ENCODE measurements at places on chromosomes 4 and X.

GRCh38 chr4:78031417-78031950 is 25.6 kb upstream of the FRAS1 start:
- DNase-seq: no peak

DNA sequence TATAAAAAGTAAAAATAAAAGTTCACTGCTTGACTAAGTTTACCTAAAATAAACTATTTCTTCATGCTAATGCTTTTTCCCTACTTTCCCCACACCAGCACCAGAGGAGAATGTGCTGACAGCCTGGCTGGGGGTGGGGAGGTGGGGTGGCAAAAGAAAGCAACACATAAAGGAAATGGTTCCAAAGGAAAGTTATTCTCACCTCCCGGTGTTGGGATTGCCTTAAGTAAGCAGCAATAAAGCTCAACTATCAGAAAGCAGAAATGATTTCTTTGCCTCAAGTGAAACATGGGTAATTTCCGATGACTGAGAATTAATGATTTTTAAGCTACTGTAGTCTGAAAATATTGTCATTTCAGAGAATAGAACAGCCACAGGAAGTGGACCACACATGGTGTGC is 84.5 kb upstream of the DKK2 start:
- peak; percentile 11 for DNase-seq

- DNase-seq: no peak
These were observed 58.8 kb upstream of the ENPEP start for GRCh38 chr4:110417136-110417535.

GRCh38 chrX:103831803-103832544 is at the start of gene RAB9B:
Gene RAB9B (minus strand): TSS chrX:103832257. CDS start chrX:103825784, 6,473 bp downstream.
- peak; percentile 77 for DNase-seq

GRCh38 chr4:97152149-97152548 is 991.1 kb downstream of the STPG2 start:
- no peak for DNase-seq

DNA sequence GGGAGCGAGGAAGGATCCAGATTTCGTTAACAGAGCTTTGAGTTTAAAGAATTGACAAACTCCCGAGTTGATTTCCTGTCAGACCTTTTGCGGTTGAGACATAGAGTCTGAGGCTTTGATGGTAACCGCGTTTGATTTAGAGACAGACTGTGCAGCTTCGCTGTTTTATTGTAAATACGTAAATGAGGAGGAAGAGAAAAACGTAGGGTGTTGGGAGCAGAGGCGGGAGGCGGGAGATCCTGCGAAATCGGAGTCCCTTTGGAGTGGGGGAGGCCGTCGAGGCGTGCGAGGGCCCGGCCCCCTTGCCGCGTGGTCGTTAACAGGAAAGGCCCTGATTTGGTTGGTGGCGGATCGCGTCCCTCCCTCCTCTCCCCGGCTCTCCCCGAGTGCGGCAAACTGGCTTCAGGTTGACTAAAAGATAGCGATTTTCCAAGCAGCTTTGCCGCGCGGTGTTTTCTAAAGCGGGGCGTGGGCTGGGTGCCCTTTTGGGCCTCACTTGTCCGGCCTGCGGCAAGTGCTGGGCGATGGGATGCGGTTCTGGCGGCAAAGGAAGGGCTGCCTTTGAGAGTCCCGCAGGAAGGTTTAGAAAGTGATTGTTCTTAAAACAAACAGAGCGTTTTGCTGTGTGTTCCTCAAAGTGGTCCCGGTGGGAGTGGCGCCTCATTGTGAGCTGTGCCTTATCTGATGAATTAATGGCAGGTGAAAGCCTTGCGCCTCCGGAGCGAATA is 857 bp downstream of the SCML1 start:
- peak; percentile 48 for DNase-seq

DNA sequence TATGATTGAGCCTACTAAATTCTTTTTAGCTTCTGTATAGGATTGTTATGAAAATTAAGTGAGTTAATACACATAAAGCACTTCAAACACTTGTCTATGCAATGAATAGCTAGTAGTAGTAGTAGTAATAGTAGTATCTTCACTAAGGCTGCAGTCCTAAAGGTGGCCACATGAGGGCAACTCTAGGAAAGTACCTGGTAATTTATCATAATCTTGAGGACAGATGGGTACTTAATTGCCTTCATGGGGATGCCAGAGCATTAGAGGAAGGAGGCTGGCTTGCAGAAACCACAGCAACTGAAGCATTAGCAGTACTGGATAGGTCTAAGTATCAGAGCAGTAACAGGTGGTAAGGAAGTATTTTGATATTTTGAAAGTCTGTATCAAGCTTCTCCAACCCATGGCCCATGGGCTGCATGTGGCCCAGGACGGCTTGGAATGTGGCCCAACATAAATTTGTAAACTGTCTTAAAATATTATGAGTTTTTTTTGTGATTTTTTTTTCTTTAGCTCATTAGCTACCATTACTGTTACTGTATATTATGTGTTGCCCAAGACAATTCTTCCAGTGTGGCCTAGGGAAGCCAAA is 17.3 kb downstream of the NIPAL1 start:
- peak; percentile 17 for DNase-seq

- peak; percentile 33 for DNase-seq
These were observed 32.2 kb upstream of the CCSER1 start for GRCh38 chr4:90095000-90095399.

GRCh38 chr4:104345598-104346242 is 149.0 kb downstream of the CXXC4 start:
- no peak for DNase-seq

GRCh38 chrX:153769865-153770600 is 6.0 kb downstream of the PLXNB3 start:
- no peak for DNase-seq

DNA sequence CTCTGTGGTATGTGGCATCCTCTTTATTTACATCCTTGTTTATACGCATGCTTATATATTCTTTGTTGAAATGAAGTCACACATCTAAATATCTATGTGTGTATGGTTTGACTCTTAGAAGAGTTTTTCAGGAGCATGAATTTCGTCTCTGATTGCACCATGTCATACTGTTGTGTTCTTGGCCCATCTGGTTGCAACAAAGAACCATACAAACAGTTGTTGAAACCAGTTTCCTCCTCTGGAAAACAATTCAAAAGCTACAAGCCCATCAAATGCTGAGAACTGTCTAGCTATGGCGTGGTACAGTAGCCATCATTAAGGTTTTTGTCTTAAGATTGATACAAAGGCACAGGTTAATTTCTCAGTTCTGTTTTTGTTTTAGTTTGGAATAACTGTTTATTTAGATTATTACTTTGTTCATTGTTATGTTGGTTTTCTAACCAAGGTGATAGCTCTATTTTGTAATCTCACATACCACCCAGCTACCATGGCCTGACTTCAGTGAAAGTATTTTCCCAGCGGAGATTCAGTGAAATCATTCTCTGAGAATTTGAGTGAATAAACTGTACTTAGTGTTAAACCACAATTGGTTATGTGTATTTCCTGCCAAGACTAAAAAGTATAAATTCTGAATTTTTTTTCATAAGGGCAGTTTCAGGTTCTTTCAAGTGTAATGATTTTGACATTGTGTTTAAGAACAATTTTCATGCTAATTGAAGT is 91.0 kb downstream of the ARHGAP24 start:
- no peak for DNase-seq

DNA sequence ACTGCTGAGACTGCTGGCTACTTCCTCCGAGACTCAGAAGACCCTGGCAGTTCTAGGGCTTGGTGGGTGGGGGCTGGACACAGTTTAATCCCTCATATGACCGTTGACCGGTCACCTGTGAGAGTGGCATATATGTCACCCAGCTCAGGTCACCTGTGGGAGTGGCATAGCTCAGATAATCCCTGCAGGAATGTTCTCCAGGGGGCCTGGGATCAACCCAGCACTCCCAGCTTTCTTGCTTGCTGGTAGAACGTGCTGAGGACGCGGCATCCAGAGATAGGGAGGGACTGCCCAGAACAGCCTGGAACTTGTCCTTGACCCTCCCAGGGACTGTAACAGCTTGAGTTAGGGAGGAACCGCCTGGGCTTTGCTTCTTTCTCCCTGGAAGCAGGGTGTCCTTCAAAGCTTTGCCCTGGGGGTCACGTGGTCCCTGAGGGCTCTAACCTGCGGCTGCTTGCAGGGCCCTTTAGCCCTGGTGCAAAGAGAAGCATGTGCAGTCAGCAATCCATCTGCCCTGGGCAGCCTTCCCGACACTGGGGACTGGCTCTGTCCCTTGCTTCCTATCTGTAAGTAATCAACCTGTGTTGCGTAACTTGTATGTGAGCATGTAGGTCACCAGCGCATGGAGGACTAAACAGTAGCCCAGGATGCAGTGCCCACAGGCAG is 55.3 kb downstream of the ZFYVE28 start:
- no peak for DNase-seq

DNA sequence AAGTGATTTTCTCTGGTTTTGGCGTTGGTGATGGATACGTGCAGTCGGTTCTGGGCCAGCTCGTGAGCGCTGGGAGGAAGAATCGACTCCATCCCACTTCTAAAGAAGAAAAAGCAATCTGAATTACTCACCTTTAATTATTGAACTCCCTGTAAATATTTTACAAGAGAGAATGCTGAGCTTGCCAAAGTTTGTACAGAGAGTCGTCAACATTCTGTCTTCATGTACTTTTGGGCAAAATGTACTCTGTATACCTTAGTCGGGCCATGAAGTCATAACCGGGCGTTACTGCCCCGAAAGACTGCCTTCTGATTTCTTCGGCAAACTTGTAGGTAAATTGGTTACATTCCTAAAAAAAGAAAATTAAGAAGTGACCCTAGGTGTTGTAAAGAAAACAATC is 5.5 kb downstream of the PNPLA4 start:
- no peak for DNase-seq

GRCh38 chr4:33381816-33382215 is 2661.6 kb downstream of the PCDH7 start:
- DNase-seq: no peak

GRCh38 chr4:145814246-145814645 is 124.4 kb downstream of the ZNF827 start:
- no peak for DNase-seq

DNA sequence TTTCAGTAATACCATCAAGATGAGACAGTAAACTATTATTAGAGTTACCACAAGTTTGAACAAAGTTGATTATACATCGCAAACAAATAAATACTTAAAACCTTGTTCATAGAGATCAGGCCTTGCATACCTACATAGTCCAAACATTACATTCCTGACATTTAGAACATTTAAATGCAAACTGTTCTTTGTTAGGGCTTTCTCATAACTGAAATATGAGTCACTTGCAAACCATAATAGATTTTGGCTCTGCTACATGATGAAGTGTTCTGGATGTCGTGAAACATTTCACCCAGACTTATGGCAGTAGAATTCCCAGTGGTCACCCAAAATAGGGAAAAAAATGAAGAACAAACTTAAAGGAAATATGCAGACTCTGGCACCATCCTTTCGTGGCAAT is 75.0 kb downstream of the FAT4 start:
- no peak for DNase-seq

DNA sequence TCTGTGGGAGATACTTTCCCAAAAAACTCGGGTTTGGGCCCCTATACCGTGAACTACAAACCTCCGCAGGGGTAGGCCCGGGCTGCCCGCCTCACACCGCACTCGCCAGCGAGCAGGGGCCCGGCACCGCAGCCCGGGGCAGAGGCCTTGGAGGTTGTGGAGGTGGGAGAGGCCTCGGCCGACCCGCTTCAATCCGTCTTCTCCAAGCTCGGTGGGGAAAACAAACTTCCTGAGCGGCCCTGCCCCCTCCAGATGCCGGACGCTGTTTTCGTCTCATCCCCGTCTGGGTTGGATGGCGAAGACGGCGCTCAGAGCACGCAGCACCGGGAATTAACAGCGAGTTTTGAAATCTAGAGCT is 442 bp upstream of the MCUB start:
- no peak for DNase-seq

DNA sequence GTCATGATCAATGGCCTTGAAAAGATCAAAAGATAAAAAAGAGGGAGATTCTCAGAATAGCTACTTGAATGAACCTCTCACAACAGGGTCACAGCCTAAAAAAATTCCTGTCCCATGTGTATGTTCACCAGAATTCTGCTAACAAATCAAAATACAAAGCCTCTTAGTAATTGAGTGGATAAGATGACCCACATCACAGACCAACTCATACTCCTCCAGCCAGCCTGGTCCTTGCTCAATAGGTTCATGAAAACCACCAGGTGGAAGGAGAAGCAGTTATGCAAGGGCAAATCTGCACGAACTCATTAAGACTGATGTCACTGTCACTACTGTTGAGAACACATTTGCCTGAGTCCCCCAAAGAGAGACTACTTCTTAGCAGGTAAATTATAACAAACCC is 21.5 kb downstream of the WDFY3 start:
- DNase-seq: no peak

- DNase-seq: no peak
These were observed 115.3 kb upstream of the ARX start for GRCh38 chrX:25131055-25131454.

- no peak for DNase-seq
These were observed 442.9 kb upstream of the CTSO start for GRCh38 chr4:156396534-156396933.

DNA sequence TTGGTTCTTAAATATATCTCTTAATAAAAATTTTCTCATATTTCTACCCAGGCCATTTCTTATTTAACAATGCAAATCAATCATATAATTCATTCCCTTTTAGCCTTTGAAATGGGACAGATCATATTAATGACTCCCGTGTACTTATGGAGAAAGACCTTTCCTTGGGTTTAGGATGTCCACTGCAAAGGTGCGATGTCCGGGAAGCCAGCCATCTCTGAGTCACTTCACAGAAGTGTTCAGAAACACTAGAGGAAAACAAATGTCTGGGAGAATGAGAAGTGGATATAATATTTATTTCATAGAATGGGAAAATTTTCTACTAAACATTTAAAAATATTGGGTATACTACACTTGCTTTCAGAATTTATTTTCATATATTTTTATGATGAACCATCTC is 15.3 kb downstream of the INTU start:
- no peak for DNase-seq

DNA sequence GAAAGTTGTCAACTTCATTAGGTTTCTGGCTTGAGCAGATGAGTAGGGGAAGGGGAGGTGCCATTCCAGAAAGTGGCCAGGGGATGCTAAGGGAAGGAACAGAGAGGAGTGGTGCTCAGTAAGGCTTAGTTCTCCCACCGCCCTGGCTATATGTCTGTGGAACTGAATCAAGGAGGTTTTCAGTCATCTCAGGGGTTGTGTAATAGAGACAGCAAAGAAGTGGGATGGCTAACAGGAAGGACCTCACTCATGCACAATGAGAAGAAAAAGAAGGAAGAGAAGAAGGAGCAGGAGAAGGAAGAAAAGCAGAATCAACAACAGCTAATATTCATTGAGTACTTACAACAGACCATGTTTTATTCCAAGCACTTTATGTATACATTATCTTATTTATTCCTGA is 368.7 kb downstream of the MID1IP1 start:
- no peak for DNase-seq

DNA sequence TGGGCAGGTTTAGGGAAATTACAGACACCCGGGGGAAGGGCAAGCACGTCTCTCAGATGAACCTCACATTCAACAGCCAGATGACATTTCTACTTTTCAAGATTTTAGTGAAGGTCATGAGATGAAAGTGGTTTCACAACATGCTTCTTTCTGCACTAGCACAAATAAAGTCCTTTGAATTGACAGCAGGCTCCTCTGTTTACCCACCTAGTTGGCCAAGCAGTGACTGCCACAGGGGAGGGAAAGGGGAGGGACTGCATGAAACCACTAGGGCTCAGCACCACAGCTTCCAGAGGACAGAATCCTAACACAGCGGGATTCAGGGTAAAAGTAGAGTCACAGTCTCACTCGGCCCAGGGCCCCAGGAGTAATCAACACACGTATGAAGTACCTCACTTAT is 6.2 kb downstream of the RAB40A start:
- DNase-seq: no peak

GRCh38 chr4:5666741-5667140 is 41.6 kb downstream of the EVC2 start:
- DNase-seq: no peak

- DNase-seq: no peak
These were observed 81.3 kb downstream of the STIM2 start for GRCh38 chr4:26941951-26942350.

Data from neural progenitor cell (in vitro differentiated cells).